Stimulated activated CD4-positive, alpha-beta T cell treated with anti-CD3 and anti-CD28 coated beads, Interleukin-12 subunit alpha, Interleukin-12 subunit beta, amount 100 ng/mL, for 24 hours (primary cell): ENCODE measurements at places on chromosomes 12 and 14.
A peak's percentile ranks its signal among the peaks of the same experiment; 100 is the strongest.

- DNase-seq = no peak
Observed at GRCh38 chr14:67031920-67032774, 157.1 kb upstream of the GARIN2 start.

- DNase-seq = no peak
Observed at GRCh38 chr12:81987371-81987770, 228.2 kb upstream of the PPFIA2 start.

DNA sequence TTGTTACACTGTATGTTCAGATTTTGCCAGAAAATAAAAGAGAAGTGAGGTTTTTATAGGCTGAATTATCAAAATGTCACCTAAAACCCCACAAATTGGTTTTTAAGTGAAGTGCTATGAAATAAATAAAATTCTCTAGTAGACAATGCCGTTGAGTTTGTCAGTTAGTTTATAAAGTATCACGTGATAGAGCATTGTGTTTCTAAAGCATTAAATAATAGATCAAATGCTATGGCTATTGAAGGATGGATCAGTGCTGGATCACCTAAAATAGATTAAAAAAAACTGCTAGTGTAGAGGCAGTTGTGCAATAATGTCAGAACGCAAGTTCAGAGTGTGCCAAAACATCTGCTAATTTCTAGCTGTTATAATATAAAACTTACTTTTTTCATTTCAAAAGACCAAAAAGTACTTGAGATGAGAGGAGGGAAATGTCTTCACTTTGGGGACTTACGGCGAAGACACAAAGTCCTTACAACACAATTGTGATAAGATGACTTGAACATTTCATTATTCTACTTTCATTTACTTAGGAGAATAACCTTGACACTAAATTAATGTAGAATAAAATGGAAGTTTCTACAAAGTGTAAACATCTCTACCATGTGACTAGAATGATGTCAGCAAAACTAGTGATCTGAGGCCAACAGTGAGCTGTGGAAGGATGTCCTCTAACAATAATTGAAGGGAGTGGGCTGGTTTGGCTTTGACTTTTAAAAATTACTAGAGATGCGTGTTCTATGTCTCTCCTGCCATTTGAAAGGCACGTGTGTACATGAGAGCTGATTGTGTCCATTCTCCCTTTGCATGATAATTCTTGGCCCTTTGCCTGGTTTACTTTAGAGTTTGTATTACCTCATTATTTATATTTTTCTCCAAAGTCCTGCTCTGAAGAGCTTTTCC, 154.4 kb upstream of the PDE3A start:
- no peak for DNase-seq

DNA sequence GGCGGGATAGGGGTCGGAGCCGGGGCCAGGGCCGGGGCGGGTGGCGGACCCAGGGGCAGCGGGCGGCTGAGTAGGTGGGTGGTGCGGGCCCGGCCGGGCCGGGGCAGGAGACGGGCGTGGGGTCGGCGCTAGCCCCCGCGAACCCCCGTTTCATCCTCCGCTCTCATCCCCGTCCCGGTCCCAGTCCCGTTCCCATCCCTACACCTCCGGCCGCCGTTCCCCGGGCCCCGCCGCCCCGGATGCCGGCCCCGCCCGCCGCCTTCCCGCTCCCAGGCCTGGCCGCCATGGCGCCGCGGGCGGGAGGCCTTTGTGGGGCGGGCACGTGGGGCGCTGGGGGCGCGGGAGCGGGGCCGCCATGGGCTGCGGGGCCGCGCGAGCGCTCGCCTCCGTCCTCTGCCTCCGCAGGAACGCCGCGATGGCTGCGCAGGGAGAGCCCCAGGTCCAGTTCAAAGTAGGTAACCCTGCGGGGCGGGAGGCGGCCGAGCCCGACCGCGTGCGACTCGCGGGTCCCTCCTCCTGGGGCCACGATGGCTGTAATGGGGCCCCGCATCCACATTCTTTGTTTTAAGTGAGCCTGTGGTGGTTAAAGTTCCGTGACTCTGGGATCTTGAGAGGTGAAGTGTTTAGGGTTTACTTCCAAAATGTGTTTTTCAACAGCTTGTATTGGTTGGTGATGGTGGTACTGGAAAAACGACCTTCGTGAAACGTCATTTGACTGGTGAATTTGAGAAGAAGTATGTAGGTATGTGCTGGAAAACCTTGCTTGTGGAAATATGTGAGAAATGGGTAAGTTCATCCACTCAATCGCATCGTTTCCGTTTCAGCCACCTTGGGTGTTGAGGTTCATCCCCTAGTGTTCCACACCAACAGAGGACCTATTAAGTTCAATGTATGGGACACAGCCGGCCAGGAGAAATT, 572 bp downstream of the RAN start:
- peak; percentile 18 for DNase-seq

DNA sequence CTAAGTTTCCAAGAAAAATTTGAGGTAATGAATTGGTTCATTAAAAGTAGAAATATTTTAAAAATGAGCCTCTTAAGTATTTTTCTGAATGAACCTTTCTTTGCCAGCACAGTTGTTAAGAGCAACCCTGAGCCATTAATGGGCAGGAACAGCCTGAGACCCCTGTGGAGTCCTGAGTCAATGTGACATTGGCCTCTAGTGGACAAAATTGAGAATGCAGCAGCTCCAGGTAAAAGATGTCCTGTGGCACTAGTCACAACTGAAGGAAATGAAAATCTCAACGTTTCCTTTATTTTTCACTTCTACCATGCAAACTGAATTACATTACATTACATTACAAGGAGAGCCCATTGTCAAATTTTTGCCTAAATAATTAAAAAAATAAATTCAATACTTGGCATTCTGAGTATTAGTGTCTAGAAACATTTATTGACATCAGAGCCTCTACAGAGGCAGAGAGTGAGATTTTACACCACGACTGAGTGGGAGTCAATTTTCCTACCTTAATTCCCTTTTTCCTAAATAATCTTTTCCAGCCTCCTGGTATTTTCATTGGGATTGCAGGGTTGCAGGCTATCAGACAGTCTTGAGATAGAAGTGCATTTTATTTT, 135.7 kb downstream of the PPM1H start:
- DNase-seq = peak; percentile 28

DNA sequence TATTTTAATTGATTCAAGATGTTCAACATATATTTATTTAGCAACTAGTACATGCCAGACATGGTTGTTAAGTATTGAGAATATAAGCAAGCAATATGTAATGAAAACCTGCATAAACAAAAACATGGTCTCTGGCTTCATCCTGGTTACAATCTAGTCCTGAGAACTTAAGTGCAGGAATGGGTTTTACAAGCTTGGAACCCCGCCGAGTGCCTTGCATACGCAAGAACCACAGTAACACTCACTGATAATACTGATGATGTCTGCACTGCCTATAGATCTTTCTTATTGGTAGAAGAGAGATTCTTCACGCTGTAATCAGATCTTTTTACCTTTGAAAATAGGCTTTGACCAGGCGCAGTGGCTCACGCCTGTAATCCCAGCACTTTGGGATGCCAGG, 22.9 kb upstream of the CALM1 start:
- no peak for DNase-seq

GRCh38 chr12:7731486-7731885, 15.7 kb downstream of the CLEC4C start:
- DNase-seq = no peak

DNA sequence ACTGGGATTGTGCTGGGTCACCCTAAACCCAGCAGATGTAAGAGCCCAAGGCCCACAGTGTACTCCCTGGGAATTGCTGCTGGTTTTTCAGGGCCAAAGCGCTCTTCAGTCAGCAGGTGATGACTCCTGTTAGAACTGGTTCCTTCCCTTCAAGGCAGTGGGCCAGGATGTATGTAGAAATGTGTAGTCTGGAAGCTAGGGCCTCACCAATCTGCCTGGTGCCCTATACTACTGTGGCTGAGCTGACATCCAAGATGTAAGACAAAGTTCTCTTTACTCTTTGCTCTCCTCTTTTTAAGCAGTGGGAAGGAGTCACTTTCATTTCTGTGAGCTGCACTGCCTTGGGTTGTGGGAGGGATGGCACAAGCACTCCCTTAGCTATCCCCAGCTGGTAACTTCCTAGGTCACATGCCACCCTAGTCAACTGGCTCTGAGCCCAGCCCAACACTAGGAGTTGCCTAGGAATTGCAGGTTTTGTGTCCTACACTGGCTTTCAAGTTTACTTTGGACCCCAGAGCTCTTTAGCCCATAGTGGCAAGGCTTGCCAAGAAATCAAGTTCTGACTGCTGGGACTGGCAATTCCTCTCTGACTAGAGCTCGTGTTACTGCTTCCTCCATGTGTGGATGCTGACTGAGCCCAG, 249.2 kb downstream of the C12orf50 start:
- no peak for DNase-seq

DNA sequence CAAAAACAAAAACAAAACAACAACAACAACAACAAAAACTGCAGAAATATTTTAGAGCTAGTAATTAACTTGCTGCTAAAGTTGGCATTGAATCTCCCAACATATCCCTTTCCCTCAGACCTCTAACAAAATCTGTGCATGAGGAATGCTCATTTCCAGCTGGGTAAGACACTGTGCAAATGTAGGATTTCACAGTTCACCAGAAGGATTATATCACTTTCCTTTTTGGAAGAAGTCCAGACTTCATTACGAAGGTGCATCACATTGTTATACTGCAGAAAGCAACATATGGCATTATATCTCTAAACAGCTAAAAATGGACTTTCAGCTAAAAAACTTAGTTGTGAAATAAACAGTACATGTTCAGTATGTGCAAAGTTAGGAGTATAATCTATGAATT, 341.8 kb downstream of the FSCB start:
- DNase-seq = no peak

- no peak for DNase-seq
Observed at GRCh38 chr12:11723993-11724392, 74.5 kb downstream of the ETV6 start.

GRCh38 chr14:106844608-106845285, 1318.4 kb downstream of the TMEM121 start:
- DNase-seq = peak; percentile 40

DNA sequence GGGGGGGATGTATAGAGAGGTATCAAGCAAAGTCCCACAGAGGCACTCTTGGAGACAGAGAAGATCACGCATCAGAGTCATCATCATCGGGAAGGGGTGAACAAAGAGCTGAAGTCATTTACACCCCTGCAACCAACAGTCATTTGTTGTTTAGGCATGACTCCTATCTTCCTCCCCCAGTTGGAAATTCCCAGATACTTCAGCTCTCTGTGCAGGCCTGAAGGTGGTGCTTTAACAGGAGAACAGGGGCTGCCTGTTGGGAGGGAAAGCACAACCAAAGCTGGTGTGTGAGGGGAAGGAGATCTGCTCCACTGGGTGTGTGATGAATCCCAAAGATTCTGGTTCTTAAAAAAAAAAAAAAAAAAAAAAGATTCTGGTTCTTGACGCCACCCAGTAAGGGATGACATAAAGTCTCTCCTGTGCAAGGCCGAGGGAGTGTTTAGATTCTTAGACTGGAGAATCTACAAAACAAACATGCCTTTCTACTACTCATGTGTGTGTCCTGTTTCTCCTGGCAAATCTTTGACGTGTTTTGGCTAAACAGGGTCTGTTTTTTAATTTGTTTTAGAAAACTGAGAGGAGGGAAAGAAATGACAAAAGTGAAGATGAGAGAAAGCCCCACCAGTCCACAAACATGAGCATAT, 121.0 kb upstream of the ARHGAP5 start:
- DNase-seq = no peak

GRCh38 chr12:110763583-110763982, 20.9 kb upstream of the PPP1CC start:
- DNase-seq = no peak

DNA sequence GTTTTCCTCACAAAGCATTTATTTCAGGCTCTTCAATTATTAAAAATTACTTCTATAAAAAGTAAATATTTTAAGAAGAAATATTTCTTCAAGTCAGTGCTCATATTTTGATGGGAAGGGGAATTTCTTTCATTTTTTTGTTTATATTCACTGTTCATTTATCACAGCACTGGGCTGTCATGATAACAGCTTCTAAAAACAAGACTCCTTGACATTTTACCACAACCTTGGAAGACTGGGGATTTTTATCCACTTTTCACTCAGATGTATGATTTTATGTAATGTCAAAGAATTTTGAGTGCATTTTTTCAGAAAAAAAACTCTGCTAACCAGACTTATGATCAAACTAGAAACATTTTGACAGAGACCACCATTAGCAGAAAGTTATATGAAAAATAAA, 149.7 kb downstream of the PHLDA1 start:
- DNase-seq = no peak

DNA sequence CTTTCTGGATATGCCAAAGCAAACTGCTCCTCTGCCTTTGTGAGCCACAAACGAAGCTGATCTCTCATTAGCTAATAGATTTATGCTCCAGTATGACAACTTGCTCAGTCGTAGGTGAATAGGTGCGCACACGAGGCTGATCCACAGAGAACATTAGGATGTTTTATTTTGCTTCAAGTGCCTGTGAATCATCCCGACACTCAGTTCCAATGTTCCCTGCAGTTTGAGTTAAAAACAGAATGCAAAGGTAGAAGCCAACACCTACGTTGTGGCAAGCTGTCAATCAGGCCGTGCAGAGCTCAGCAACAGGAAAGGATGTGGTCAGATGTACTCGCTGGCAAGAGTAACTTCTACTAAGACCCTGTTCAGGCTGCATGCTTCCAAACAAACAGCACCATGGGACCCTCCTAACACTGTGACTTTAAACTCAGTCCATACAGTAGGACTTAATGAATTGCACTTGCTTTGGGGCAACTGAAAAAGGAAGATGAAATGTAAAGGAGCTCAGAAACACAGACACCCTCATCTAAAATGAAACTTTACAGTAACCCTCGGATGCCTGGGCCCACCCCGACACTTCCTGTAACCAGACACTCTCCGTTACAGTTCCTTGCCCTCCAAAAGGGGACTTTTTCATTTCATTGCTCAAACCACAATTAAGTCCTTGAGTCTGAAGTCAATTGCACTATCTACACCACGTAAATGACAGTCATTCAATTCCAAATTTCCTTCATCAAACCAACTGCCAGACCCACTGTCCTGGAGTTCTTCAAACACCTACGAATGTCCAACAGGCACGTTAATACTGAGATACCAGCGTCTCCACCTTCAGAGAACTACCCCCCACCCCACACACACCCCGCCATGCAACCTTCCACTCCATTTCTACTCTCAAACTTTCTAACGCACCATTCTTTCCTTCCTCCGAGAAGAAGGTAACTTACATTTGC, 1.6 kb downstream of the CCDC88C start:
- peak; percentile 57 for DNase-seq

GRCh38 chr12:25651931-25652330, 98.8 kb upstream of the LMNTD1 start:
- DNase-seq = no peak

GRCh38 chr12:111732786-111733185, 33.9 kb upstream of the ALDH2 start:
- DNase-seq = no peak

- DNase-seq = no peak
Observed at GRCh38 chr14:97177635-97178034, 380.5 kb downstream of the VRK1 start.
